Activated CD4-positive, alpha-beta T cell treated with anti-CD3 and anti-CD28 coated beads, Interleukin-2, Interleukin-4, amounts not matched to agents 100 ng/mL and 50 ng/mL, durations not matched to agents 16 hours and 8 hours (primary cell): ENCODE measurements at places on chromosomes 5 and 9.

GRCh38 chr9:89225991-89226471 lies 47.4 kb upstream of the SHC3 start:
- DNase-seq: no peak

GRCh38 chr5:63240063-63240755 lies 661.6 kb downstream of the LRRC70 start:
- DNase-seq: no peak

GRCh38 chr9:113343732-113344231 lies 3.7 kb upstream of the WDR31 start:
- DNase-seq: no peak

DNA sequence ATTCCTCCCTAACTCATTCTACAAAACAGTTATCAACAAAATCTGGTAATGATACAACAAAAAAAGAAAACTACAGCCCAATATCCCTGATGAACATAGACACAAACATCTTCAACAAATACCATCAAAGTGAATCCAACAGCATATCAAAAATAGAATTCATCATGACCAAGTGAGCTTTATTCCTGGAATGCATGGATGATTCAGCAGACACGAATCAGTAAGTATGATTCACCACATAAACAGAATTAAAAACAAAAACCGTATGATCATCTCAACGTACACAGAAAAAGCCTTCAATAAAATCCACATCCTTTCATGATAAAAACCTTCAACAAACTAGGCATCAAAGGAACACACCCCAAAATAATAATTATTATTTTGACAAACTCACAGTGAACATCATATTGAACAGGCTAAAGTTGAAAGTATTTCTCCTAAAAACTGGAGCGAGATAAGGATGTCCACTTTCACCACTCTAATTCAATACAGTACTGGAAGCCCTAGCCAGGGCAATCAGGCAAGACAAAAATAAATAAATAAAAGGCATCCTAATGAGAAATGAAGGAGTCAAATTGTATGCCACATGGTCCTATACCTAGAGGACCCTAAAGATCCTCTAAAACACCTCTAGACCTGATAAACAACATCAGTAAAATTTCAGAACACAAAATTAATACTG lies 305.1 kb upstream of the RGMB start:
- no peak for DNase-seq

GRCh38 chr9:34381323-34381722 lies 4.6 kb upstream of the MYORG start:
- no peak for DNase-seq

- DNase-seq: no peak
Measured at GRCh38 chr9:68966496-68966944, 47.4 kb downstream of the PRKACG start.

DNA sequence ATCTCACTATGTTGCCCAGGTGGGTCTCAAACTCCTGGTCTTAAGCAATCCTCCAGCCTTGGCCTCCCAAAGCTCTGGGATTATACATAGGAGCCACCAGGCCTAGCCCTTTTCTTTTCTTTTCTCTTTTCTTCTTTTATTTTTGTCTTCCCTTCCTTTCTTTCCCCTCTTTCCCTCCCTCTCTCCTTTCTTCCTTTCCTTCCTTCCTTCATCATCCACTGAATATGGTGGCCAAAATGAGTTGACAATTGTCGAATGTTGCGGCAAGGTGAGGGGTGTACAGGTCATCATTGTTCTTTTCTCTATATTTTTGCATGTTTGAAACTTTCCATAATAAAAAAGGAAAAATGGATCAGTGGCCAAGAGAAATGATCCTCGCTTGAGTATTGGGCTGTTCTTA lies 32.1 kb upstream of the BASP1 start:
- DNase-seq: no peak

- no peak for DNase-seq
Measured at GRCh38 chr5:127400946-127401670, 110.5 kb downstream of the MEGF10 start.

DNA sequence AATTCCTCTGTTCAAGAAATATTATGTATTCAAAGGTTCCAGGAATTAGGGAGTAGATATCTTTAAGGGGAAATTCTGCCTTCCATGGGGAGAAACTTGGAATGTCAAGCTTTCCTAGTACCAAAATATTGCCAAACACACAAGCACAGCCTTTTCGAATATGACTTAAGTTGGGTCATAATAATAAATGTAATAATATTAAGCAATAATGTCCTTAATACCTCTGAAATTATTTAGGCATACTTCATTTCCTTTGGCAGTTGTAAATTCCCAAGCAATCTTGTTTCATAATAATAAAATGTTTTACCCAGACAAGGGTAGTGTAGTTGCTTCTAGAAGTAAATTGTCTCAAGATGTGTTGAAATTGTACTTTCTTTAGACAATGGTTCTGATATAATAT lies 630.3 kb upstream of the CDH18 start:
- no peak for DNase-seq

- DNase-seq: no peak
Measured at GRCh38 chr5:153096381-153096780, 394.1 kb upstream of the GRIA1 start.

DNA sequence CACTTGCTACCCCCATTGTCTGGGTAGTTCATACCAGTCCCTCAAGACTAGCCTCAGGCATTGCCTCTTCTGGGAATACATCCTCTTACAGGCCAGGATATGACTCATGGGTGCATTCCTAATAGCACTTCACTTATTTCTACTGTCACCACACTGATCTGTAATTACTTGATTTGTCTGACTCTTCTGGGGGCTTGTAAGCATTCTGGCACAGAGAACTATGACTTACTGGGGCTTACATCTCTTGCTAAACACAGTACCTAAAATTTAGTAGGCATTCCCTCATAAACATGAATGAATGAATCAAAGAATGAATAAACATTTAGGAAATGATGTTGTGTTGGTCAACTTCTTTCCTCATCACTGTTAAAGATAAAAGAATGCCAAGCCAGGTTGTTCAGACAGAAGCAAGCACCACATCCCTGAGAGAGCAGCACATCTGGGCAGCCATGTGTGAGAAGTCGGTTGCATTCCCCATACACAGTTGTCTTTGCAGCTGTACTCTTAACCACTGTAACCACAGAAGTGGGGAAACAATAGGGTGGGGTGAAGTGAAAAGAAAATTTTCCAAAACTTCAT lies 27.6 kb downstream of the IL7R start:
- peak; percentile 57 for DNase-seq

DNA sequence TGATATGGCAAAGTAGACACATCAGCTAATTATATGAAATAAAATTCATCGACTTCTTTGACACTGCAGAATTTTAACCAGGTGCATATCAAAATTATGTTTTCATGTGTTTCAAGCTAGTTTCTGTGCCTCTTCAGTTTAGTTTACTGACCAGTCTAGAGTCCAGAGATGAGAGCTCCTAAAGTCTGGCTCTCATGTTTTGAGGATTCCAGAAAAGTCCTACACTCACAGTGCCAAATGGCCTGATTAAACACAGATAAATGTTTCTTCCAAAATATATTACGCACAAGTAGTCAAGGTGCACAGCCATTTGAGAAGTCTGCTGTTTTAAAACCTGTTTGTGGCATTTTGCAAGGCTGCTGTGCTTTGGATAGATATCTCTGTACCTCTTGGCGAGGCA lies 15.6 kb downstream of the RGMB start:
- DNase-seq: no peak

GRCh38 chr9:113659740-113660139 lies 196.2 kb downstream of the RGS3 start:
- DNase-seq: no peak

DNA sequence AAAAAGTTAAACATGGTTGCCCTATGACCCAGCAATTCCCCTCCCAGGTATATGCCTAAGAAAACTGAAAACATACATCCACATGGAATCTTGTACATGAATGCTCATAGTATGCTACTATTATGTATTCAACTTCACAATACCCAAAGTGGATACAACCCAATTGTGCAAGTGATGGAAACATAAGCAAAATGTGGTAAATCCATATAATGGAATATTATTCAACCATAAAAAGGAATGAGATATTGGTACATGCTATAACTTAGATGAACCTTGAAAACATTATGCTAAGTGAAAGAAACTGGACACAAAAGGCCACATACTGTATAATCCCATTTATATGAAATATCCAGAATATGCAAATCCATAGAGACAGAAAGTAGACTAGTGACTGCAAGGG lies 18.1 kb upstream of the CCDC125 start:
- no peak for DNase-seq

- DNase-seq: no peak
Measured at GRCh38 chr5:23316060-23316591, 191.3 kb upstream of the PRDM9 start.

- no peak for DNase-seq
Measured at GRCh38 chr9:100575765-100576386, 2.0 kb upstream of the CAVIN4 start.

GRCh38 chr9:111870774-111871498 lies 25.7 kb upstream of the UGCG start:
- DNase-seq: peak; percentile 46

- no peak for DNase-seq
Measured at GRCh38 chr5:79595086-79595485, 17.2 kb upstream of the TENT2 start.

GRCh38 chr9:95623640-95624039 lies 106.9 kb upstream of the PTCH1 start:
- DNase-seq: no peak

DNA sequence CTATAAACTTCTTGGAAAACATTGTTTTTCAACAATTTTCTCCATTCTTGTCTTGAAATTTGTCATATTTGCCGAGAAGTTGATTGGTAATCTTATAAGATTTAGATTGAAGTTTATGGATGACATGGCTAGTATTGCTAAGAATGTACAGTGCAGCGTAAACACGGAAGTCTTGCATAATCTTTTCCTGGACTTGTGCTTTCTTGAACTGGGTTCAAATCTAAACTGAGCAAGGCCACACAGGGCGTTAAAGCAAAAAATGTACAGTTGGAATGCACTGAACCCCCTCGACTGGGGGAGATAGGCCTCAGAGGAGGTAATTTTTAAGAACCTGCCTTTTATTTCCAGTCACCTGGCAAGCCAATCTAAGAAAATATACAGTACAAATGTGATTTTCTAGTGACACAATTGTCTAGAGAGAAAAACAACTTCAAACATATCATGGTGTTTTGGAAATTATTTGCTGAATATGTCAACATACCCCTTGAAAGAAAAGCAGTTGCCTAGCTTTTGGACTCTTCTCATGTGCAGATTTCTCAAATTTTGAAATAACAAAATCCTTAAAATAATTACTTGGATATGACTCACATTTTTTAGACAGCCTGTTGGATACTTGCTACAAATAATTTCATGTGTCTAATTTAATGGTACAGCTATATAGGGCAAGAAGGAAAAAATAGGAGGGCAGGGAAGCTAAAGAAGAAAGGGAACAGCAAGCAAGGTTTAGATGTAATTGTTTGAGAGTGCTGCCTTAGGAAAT lies 18.5 kb upstream of the GAS1 start:
- no peak for DNase-seq

- DNase-seq: no peak
Measured at GRCh38 chr9:27545471-27545870, 15.9 kb upstream of the MOB3B start.

DNA sequence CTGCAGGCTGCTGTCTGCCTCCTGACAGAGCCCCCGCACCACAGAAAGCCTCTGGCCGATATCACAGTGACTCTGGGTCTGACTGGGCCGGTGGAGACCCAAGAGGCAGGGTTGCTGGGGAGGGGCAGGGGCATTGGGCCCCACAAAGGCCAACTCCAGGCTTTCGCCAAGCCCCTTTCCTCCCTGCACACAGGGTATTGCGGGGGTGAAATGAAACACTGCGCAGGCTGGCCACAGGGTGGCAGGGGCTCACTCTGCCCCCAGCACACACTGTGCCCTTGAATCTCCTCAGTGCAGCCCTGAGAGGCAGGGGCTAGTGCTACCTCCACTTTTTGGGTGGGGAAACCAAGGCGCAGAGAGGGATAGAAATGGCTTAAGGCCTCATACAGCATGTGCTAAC lies 44.6 kb downstream of the BARX1 start:
- no peak for DNase-seq

DNA sequence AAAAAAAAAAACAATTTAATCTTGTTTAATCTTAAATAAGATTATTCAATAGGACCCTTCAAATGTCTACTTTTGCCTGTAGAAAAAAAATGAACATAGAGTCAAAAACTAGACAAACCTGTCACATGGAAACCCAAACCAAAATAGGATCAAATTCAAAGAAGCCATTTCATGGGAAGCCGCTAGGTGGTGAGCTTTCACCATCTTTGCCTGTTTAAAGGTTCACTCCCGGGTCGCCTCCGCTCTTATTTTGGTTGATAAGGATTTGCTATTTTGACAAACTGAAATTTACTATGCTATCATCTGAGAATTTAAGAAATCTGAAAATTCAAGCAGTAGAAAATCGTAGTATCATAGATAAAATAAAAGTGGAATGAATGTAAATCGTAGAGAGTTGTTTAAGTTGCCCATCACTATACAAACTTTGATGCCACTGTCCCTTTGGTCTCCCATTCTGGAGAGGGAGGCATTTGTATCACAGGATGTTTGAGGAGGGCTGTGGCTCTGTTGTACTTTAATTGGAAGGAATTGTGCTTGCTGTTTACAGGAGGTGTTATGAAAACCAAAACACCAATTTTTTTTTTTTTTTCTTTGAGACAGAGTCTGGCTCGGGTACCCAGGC lies 43.5 kb upstream of the DNAH5 start:
- peak; percentile 26 for DNase-seq

- peak; percentile 10 for DNase-seq
Measured at GRCh38 chr5:76083555-76084495, 642 bp downstream of the SV2C start.

DNA sequence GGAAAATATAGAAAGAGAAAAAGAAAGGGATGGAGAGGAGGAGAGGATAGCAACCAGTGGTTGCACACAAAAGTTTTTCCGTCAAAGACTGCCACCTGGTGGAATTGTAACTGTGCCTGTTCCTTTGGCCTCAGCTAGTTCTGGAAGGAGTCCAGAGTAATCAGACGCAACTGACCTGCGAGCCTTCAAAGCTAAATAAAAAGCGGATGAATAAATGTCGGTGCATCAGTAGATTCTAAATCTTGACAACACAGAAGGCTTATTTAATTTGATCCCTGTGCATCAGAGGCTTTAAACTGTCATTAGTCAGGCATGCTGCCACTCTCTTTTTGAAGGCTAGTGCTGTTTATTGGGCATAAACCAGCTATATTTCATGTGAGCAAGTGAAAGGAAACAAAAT lies 132.9 kb upstream of the ACO1 start:
- peak; percentile 38 for DNase-seq

DNA sequence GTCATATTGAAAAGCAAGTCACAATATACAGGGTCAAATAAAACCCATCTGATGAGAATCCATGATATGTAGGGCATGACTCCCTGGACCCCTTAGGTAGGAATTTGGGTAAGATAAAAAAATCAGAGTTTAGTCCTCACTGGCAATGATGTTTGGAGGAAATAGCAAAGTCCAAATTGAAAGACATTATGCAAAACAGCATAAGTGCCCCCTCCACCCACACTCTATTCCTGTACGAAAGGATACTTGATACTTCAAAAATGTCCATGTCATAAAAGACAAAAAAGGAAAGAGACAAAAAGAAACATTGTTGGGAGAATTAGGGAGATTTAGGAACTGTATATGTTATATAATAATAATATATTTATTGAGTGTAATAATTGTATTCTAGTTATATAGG lies 96.1 kb upstream of the RASGRF2 start:
- DNase-seq: no peak
